M059J (cell line): ENCODE measurements at places on chromosomes 12 and 14.

- DNase-seq, result no peak
Measured at GRCh38 chr12:3634348-3634747, 118.6 kb downstream of the CRACR2A start.

DNA sequence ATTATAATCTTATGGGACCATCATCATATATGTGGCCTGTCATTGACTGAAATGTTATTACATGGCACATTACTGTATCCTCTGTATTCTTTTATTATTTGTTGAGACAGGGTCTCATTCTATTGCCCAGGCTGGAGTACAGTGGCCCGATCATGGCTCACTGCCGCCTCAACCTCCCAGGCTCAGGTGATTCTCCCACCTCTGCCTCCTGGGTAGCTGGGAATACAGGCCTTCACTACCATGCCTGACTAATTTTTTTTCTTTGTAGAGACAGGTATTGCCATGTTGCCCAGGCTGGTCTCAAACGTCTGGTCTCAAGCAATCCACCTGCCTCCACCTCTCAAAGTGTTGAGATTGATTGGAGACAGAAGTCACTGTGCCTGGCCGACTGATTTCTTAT lies 153.2 kb downstream of the RASSF9 start:
- no peak for DNase-seq

DNA sequence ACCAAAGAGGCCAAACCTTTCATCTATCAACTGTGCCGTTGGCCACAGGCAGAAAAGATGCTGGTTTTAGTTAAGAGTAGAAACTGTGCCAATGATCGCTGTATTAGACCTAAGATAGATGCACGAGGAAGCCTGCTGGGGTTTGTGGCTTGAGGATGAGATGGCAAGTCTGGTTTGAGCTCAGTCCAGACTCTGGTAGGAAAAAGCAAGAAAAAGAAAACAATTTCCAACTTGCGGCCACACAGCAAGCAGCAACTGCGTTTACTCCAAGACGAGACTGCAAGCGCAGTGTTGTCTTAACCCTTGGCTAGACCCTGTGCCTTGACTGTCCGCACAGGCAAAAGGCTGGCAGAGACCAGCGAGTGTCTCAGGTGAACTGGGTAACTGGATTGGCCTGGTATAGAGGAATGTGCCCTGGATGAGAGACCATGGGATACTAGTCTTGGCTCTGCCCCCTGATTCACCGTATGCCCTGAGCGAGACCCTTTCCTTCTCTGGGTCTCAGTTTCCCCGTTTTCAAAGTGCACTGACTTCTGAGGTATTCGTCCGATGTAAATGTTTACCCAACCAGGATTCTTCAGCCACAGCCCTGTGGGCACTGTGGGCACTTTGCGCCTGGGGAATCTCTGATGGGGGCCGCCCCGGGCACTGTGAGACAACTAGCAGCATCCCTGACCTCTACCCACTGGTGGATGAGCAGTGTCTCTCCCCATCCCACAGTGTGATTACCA lies 113.4 kb downstream of the DICER1 start:
- DNase-seq, result no peak

- DNase-seq, result peak; percentile 32
Measured at GRCh38 chr12:19095756-19096480, 33.6 kb upstream of the PLEKHA5 start.

DNA sequence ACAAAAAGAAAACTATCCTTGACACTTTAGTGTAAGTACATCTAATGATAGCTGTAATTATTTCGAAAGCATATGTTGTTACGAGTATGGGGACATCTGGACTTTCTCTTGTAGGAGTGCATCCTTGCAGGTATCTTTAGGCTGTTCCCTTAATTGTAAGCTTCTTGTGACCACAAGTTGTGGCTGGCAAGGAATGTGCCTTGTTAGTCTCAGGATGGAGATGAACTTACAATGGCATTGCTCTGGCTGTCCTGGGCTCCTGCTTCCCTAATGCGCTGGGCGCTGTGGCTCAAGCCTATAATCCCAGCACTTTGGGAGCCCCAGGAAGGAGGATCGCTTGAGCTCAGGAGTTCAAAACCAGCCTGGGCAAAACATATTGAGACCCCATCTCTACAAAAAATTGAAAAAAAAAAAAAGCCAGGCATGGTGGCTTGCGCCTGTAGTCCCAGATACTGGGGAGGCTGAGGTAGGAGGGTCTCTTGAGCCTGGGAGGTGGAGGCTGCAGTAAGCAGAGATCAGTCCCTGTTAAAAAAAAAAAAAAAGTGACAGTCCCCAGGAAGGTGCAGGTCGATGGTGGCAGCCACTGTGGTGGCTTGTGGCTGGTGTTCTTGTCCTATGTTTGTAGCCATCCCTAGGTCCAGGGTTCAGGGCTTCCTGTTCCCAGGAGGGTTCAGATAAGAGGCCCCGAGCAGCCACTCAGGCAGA lies 23.7 kb upstream of the PPP1R13B start:
- no peak for DNase-seq

GRCh38 chr14:94388384-94389103 lies at the start of gene SERPINA1:
TSS of gene SERPINA1 (minus strand) at chr14:94388602. CDS start at chr14:94383237, 5,365 bp downstream.
- peak; percentile 77 for DNase-seq

DNA sequence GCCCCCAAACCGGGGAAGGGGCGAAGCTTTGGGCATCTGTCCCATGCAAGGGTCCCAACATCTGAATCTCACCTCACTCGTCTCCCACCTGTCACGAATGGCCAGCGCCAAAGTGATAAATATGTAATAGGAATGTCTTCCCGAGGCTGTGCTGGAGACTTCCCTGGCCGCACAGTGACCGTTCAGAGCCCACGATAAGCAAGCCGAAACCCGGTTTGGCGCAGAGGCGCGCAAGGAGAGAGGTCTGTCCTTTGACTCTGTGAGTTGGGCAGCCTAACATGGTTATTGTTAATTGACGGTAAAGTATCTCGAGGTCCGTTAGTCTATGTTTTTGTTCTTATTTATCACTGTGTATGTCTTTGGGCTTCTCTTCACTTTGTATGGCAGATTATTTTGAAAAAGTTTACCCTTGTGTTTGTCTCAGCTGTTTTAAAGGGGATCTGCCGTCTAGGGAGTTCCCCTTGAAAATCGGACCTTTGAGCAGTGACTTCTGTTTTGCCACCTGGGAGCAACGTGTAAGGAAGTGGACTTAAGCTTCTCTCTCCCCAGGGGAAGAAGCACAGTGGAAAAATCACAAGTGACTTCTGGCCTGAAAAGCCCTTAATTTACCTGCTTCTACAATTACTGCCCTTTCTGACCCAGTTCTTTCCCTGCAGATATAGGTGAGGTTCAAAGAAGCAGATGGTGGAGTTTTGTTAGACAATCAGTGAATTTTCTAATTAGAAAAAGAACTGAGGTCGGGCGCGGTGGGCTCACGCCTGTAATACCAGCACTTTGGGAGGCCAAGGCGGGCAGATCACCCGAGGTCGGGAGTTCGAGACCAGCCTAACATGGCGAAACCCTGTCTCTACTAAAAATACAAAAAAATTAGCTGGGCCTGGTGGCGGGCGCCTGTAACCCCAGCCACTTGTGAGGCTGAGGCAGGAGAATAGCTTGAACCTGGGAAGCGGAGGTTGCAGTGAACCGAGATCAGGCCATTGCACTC lies 1.1 kb upstream of the TM9SF1 start:
- peak; percentile 34 for DNase-seq

DNA sequence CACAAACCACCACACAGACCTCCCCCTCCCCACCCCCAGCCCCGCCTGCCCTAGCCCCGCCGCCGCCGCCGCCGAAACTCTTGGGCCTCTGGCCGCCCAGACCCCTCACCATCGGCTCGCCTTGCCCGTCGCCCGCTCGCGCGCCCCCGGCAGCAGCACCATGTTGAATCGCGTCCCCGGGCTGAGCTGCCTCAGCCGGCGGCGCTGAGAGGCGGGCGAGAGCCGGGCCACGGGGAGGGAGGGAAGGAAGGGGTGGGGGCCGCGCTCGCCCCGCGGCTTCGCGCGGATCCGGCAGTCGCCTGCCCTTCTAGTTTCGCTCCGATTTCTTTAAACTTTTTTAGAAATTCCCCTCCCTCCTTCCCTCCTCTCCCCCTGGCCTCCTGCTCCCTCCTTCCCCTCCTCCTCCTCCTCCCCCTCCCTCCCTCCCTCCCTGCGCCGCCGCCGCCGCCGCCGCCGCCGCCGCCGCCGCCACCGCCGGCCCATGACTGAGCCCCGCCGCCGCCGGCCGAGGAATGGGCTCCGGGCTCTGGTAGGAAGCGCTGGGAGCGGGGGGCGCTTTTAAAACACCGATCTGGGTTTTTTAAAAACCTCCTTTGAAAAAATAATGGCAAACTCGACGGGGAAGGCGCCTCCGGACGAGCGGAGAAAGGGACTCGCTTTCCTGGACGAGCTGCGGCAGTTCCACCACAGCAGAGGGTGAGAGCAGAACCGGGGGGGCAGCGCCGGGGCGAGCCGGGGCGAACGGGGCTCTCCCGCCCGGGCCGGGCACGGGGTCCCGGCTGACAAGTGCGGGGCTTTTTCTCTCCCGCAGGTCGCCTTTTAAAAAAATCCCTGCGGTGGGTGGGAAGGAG lies at the start of gene ARID2:
ARID2 (plus strand) TSS at position 474 of the 851 bp plus-strand sequence; CDS start at position 605, 131 bp downstream.
- peak; percentile 64 for DNase-seq

DNA sequence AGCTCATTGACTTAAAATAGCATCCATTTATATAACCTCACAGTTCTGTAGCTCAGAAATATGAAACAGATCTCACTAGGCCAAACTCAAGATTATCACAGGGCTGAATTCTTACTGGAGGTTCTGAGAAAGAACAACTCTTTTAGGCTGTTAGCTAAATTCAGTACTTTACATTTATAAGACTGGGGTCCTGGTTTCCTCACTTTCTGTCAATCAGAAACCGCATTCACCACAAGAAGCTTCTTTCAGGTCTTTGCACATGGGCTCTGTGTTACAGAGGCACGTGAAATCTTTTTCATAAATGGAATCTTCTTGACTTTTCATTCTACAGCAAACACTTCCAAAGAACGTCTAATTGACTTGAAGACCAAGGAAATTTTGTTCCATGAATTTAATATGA lies 876.3 kb upstream of the FOXG1 start:
- no peak for DNase-seq

GRCh38 chr12:94198872-94199271 lies 50.5 kb downstream of the PLXNC1 start:
- DNase-seq, result no peak

GRCh38 chr14:88256997-88257950 lies 65.8 kb downstream of the KCNK10 start:
- DNase-seq, result no peak

- DNase-seq, result no peak
Measured at GRCh38 chr12:6340745-6341416, 995 bp downstream of the TNFRSF1A start.

DNA sequence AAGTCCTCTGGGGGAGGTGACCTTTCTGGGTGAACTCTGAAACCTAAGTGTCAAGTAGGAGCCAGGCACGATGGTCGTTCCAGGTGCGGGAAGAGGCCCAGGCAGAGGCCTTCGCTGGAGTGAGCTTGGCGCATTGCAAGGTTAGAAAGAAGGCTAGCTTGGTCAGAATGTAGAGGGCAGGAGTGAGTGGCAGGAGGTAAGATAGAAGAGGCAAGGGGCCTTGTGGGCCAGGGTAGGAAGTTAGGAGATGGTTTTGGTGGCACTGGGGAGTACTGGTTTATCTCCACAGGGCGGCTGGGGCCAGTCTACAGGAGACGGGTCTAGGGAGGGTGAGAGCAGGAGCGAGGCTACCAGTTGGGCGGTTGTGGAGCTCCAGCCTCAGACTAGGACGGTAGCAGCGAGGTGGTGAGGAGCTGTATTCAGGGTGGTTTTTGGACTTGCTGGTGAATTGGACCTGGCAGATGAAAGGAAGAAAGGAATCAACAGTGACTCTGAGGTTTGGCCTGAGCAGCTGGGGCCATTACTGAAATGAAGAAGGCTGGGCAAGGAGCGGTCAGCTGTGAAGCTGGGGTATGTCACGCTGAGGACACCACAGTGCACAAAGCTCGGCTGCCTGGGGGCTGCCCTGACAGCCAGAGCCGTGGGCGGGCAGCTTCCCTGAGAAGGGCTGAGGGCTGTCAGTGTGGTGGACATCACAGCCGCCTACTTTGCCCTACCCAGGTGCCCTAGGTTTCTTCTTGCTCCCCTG lies 9.0 kb downstream of the MLXIP start:
- no peak for DNase-seq

DNA sequence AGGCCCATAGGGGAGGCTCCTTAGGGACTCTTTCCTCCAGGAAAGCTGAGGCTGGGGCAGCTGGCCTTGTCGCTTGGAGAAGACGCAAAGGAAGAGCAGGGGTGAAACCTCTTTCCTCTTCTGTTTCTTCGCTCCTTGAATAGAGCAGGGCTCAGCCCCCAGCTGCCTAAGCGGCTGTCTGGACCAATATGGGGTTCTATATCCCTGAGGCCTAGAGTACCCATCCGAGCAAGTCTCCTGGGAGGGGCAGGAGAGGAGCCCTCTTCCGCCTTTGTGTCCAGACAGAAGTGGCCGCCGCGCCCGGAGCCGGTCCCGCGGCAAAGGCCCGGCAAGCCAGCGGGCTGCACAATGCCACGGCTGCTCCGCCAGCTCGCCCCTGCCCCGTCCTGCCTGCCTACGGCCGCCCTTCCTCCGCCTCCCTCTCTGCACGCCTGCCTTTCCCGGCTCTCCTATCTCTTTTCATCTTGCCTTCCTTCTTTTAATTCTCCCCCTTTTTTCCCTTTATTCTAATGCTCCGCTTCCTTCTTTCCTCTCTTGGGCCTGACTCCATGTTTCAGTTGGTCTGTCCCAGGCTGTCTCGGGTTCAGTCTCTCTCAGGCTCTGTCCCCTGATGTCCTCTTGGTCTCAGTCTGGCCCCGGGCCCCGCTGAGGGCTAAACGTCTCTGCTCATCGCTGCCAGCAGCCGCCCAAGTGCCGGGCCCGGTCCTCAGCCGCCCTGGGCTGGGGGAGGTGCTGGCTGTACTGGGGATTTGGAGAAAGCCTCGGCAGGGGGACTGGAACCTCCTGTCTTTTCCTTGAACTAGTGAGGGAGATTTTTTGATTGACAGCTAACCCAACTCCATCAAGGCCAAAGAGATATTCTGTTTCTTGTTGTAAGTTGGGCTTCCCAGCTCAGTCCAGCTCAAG lies 2.5 kb upstream of the HOXC9 start:
- no peak for DNase-seq

DNA sequence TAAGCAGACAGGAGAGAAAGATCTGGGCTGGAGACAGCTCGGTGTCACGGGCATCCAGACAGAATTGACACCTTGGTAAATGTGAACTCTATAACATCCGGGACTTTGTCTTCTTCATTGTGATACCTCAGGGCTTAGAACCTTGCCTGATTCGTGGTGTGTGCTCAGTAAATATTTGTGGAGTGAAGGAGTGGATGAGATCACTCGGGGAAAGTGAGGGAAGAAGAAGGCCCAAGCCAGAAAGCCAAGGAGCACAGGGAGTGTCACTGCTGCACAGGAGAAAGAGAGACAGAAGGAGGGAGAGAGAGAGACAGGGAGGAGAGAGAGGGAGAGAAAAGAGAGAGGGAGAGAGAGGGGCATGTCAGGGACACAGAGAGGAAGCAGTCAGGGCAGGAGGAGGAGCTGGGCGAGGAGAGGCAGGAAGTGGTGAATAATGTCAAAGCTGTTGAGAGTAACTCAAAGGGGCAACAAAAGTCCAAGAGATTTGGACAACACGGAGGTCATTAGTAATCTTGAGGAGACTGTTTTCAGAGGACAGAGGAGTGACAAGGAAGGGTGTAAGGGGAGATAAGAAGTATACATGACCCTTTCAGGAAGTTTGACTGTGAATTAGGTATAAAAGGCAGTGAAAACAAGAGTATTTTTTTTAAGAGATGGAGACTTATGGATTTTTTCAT lies 141.6 kb upstream of the MAX start:
- peak; percentile 61 for DNase-seq
